ENCODE measurements at places on chromosomes 12 and 14.

DNA sequence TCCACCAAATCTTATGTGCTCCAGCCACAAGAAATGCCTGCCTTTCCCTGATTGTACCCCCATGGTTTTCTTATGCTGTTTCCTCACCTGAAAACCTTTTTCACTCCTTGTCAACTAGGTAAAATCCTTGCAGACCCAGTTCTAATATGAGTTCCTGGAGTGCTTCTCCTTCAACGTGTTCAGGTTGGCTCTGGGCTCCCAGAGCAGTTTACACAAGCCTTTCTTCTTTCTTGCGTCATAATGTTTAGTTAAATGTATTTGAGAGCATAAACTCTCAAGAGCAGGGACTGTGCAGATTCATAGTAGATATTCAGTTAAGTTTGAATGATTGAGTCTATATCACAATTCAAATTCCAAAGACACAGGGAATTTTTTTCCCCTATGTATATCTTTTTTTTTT is 484.8 kb upstream of the CCDC196 start:
- DNase-seq: no peak

DNA sequence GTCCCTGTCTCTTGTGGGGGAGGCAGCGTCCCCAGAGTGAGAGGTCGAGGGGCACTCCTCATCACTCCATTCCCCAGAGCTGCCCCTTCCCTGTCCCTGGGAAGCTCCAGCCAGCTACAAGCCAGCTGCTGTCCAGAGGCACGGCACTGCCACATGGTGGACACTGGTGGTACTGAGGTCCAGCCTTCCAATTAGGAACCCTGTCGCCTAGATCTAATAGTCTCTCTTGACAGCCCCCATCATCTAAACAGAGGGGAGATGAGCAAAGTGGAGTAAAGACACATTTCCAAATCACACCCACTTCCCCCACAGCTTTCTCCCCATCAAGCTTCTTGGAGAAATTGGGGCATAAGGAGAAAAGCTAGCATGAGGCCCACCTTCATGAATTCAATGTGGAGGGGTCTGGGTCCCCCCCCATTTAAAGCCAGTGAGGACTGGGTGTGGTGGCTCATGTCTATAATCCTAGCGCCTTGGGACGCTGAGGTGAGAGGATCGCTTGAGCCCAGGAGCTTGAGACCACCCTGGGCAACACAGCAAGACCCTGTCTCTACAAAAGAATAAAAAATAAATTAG is 2.1 kb upstream of the INHBE start:
- DNase-seq: peak; percentile 34

DNA sequence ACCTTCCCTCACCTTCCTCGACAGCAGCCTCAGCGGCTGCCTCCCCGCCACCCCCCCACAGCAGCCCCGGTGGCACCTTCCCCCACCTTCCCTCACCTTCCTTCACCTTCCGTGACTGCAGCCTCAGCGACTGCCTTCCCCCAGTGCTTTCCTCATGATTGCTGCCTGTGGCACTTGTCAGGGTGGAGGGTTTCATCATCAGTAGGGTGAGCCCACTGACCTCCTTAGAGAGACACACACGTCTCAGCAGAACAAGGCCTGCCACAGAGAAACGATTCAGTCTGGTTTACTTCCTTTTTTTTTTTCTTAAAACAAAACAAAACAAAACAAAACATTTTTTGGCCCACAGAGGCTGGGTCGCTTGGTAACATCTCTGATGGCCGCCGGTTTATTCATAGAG is 75.0 kb downstream of the EP400 start:
- no peak for DNase-seq

DNA sequence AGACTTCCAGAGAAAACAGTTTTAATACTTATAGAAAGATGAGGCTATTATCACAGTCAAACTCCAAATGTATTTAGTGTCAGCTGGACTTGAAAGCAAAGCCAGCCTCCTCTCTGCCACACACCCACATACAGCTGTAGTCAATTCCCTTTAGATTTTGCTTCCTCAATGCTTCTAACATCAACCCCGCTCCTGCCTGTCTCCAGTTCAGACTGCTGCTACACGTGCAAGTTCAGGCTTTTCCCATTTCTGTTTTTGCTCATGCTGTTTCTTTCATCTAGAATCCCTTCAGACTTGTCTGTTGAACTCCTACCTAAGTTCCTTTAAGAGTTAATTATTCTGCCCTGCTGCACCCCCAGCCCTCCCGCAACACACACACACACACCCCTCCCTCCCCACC is 380.0 kb downstream of the KCNH5 start:
- no peak for DNase-seq

- no peak for DNase-seq
Measured at GRCh38 chr12:74286254-74286653, 251.4 kb upstream of the ATXN7L3B start.

DNA sequence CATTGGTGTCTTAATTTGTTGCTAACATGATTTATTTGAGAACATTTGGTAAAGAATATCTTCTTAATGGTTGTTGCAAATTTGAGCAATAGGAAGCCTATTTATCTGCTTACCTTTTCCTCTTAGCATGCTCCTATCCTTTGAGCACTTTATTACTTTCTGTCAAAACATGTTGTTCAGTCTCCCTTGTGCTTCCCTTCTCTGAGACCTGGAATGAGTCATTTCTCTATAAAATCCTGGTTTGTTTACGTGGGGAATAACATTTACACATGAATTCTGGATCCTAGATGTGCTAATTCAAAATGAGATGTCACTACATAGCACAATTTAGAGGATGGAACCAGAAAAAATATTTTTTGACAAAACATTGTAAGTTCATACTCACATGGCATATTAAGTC is 844.0 kb upstream of the LRFN5 start:
- DNase-seq: no peak

- no peak for DNase-seq
Measured at GRCh38 chr12:12439636-12440035, 82.8 kb downstream of the BORCS5 start.

GRCh38 chr12:127657036-127657435 is 609.9 kb upstream of the TMEM132C start:
- DNase-seq: no peak

DNA sequence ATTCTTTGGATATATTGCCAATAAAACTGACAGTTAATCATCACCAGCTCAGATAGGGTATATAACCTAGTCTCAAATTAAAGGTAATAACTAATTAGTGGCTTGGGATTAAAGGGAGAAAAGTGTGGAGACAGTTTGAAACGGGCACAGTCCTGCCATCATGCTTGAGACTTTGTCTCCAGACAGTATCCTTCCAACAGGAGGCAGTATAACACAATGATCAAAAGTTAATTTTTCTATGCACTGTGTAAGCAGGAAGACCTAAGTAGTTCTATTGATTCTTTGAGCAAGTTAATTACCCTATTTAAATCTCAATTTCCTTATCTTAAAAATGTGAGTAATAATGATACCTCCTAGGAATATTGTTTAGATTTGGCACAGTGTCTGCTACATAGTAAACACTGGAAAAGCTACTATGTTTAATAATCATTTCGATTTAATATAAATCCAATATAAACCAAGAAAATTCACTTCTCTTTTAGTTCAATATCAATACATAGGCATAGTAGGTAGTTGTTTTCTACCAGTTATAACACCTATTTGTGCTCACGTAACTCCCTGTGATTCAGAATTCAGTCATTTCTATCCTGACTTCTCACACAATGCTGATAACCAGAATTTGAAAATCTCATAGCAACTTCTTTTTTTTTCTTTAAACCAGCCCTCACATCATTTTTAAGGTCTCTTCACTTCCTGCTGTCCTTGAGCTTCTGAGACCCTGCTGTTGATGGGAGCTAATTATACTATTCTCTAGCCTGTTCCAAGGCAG is 53.7 kb downstream of the GALNT4 start:
- DNase-seq: no peak

- DNase-seq: no peak
Measured at GRCh38 chr14:49897965-49898364, 5.1 kb downstream of the ARF6 start.

DNA sequence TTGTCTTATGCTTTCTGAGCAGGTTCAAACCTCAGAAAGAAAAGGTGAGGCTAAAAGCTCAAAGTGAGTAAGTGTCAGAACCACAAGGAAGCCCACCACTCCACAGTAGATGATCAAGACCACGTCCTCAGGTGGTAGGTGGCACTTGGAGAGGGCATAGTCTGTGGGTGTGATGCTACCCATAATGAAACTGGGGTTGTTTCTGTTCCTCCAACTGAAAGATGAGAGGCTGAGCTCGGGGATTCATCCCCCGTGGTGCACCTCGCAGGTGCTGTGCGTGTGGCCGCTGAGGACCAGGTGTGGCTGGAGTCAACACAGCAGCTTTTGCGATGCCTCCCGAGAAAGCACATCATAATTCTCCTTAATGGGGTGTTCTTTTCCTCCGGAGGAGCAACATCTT is 285.7 kb downstream of the TTC8 start:
- no peak for DNase-seq

DNA sequence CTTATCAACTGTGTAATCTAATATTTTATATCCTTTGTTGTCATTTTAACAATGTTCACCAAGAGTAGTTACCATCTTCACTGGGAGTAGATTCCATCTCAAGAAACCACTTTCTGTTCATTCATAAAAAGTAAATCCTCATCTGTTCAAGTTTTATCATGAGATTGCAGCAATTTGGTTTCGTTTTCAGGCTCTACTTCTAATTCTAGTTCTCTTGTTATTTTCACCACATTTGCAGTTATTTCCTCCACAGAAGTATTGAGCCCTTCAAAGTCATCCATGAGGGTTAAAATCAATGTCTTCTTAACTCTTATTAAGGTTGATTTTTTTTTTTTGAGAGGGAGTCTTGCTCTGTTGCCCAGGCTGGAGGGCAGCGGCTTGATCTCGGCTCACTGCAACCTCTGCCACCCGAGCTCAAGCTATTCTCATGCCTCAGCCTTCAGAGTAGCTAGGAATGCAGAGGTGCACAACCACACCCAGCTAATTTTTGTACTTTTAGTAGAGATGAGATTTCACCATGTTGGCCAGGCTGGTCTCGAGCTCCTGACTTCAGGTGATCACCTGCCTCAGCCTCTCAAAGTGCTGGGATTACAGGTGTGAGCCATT is 276.6 kb downstream of the ACSS3 start:
- DNase-seq: no peak

DNA sequence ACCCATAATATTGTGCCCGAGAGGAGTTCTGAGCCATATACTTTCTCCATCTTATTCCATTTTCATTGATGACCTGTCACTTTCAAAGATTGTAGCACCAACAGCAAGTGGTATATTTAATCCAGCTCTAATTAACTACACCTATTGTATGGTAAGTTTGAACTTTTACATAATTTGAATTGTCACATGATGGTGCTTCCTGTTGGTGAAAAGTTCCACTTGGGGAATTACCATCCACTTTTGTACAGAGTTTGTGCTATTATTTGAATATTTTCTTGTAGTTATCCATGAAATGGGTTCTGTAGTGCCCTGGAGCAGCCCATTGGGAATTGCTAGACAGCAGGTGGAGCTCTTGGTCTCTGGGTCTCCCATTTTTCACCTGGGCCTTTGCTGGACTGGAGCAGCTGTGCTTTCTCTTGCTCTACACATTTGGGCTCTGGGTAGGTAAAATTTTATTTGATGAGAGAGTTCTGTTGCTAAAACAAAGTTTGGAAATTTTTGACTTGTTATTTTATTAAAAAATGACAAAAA is 3.0 kb downstream of the SMCO3 start:
- DNase-seq: no peak

DNA sequence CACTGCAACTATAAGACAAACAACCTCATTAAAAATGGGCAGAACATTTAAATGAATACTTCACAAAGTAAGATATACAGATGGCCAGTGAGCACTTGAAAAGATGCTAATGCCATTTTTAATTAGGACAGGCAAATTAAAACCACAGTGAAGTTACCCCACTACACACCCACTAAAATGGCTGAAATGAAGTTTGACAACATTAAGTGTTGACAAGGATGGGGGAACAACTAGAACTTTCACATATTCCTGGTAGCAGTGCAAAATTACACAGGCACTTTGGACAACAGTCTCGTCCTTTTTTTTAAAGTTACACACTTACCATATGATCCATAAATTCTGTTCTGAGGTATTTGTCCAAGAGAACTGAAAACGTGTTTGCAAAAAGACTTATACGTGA is 278.9 kb upstream of the DIO3 start:
- DNase-seq: no peak

DNA sequence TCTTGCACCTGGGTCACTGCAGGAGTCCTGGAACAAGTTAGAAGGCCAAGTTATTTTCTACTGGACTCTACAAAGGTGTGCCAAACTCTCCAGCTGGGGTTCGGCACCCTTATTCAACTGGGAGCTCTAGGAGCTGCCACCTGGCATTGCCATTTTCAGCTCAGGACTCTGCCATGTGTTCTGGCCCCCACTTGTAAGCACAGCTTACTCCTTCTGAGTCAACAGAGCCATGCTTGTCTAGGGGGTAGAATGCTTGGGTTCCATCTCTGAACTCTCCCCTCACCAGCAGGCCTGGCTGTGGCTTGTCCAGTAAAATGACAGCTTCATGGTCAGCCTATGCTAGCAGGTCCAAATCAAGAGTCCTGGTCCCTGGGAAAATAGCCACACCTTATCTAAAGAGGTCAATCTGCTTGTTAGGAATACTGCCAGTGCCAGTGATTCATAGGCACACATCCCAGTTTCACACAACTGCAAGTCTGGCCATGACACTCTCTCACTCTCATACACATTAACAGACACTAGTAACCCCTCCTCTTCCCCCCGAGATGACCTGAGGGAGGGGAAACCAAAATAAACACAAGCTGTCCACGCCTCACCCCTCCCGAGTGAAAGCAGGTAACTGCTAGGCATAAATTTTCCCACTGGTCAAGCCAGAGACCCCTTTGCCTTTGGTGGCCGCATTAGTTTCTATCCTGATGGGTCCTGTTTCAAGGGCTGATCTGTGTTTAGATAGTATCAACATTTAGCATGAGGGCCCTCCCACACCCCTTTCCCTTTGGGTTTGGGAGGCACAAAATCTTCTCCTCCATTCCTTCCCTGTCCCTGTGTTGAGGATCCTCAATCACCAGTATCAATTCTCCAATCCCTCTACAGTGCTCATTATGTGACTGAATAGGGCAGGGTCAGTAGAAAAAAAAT is 182.3 kb upstream of the GZMB start:
- DNase-seq: no peak

DNA sequence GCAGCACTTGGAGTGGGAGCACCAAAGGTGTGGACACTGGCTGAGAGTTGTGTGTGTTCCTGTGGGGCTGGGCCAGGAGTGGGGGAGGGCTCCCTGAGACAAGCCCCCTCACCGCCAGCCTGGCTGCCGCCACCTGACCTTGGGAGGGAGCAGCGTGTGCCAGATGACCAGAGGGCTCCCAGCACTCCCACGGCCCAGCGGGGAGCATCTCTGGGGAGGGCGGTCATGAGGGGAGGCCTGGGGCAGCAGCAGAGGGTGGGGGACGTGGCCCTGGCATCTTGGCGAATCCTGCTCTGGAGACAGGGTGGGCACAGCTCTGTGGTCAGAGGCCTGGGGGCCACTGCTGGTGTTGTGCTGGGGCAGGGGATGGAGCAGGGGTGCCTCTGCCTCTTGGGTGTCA is 10.7 kb downstream of the CEP170B start:
- DNase-seq: no peak

DNA sequence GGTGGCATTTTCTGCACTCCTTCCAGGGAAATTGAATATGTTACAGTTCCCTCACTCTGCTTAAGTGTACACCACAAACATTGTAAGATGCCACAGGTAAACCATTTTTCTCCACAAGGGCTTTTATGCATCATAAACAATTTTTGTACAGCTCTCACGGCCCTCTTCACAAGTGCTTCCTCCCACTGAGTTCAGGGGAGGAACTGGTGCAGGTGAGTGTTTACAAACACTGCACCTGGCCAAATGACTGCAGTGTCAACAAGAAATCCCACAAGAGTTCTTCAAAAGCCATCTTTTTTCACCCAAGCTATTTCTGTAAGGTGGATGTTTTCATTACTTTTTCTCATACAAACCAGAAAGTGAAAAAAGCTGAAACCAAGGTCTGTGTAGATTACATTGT is 973.2 kb downstream of the AACS start:
- no peak for DNase-seq

All from T-helper 17 cell (primary cell).